Esophagus squamous epithelium (tissue), 5 donors: ENCODE measurements at places on chromosomes 6 and 20.

DNA sequence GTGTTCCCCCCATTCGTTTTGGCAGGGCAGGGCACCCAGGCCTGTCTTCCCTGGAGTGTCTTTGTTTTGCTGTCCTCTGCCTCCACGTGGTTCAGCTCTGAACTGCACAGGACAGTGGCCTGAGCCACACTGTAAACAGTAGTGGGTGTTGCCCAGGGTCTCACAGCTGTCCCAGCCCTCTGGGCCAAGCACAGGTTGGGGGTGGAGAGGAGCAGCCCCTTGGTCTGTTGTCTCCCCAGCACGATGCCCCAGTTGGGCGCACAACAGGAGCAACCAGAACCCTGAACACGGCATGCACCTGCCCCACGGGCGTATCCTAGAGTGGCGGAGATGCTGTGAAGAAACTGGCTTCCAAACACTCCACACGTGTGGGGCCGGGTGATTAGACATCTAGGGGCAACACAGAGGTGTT, 14.4 kb downstream of the CCDC167 start:
- no peak overlapping the region for H3K4me3 ChIP-seq
- H3K4me1 ChIP-seq, result peaks cover 15% of the 10 kb centered on the region
- H3K27me3 ChIP-seq, result no peaks in the 10 kb centered on the region
- H3K36me3 ChIP-seq, result peaks cover 51% of the 10 kb centered on the region

DNA sequence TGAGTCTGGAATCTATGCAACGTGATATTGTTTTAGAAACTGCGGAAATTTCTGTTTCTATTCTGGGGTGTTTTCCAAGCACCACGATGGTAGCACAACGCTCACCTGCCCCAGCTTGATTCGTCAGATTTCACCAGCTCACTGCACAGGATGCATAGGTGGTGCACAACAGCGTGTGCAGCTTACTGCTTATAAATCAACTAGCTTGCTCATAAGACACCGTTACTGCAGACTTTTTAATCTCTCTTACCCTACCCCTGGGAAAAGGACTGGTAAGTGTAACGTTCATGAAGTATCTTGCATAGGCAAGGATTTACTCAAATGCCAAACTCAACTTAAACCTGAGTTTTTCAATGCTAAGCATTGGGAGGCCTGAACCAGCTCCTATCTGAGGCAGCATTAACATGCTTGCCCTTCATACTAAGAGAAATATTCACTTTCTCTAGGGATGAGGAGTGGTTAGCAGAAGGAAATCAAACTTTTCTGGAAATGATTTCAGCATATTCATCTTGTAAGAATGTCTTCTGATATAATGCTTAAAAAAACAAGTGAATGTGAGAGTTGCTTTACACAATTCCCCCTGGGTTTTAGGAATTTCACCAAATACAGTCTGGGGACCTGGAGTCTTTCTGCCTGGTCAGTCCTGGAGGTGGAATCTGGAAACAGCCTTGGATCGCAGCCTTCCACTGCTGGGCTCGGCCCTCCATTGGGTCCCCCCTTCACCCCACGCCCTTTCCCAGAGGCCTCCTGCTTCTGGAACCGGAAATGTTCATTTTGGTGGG, 100.6 kb downstream of the DACT2 start:
- H3K27me3 ChIP-seq, result no peaks in the 10 kb centered on the region
- no peak for DNase-seq
- H3K27ac ChIP-seq, result no peak overlapping the region
- no peaks in the 10 kb centered on the region for H3K4me1 ChIP-seq
- H3K36me3 ChIP-seq, result no peaks in the 10 kb centered on the region
- H3K4me3 ChIP-seq, result peak overlapping the region; percentile 33

DNA sequence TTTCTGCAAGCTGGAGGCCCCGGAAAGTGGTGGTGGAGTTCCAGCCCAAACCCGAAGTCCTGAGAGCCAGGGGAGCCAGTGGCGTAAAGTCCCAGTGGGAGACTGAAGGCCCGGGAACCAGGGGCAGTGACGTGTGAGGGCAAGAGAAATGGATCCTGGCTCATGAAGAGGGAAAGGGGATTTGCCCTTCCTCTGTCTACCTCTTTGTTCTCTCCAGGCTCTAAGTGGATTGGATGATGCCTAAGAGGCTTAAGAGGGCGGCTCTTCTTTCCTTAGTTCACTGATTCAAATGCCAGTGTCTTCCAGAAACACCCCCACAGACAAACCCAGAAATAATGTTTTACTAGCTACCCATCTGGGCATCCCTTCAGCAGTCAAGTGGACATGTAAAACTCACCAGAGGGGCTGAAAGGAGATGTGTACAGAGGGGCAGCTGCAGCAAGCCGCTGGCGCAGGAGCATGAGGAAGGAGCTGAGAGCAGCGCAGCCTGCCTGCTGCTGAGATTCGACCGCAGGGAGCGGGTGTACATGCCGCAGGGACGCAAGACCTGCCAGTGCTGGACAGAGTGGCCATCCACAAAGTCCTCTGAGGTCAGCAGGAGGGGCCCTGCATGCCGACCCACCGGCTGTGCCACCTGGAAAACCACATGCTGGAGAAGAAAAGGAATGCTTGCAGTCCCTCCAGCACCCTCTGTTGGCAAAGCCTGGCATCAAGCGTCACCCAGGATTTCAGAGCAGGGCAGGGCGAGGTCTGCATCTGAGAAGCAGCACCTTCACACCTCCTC, 29.5 kb downstream of the CDYL start:
- H3K4me3 ChIP-seq, result no peak overlapping the region
- no peaks in the 10 kb centered on the region for H3K27me3 ChIP-seq
- DNase-seq, result no peak
- H3K4me1 ChIP-seq, result peaks cover 13% of the 10 kb centered on the region

DNA sequence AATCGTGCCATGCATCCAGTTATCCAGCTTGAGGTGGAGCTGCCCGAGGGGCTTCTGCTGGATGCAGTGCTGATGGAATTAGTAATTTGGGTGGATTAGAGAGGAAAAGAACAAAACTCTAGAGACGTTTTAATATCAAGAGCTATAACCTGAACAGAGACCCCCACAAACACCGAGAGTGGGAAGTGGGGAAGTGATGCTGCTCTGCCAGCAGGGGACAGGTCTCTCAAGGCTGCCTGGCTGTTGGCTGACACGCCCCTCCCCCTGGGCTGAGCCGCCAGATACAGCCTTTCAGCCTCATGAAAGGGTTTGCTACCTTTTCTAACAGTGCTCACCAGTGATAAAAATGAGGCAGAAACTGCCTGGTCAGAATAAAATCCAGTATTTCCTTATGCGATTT, 9.6 kb downstream of the LEMD2 start:
- H3K27me3 ChIP-seq, result no peaks in the 10 kb centered on the region
- H3K27ac ChIP-seq, result no peak overlapping the region
- DNase-seq, result no peak
- H3K36me3 ChIP-seq, result peaks cover 100% of the 10 kb centered on the region
- H3K4me3 ChIP-seq, result no peak overlapping the region

DNA sequence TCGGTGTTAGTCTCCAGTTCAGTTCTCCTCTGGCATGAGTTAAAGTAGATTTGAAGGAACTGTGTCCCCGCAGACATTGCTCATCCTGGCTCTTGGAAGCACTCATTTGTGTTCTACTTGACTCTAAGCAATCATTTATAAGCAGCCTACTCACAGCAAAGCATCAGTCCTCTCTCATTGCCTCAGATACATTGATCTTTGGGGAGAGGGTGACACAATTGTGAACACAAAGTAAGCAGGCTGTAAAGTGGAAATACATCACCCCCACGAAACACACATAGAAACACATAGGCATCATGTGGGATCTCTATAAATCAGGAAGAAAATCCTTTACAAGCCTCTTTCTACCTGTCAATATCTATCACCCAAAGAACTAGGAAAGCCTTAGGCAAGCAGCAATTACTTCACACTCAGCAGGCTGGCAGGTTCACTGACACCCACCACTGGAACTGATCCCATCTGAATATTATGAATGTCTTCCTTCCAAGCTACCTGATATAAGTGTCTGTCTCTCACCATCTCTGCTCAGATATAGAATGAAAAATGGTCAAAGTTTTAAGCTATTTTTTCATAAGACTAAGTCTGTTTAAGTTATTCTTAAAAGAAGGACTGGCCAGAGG, 675.8 kb downstream of the HACE1 start:
- DNase-seq, result no peak
- H3K27me3 ChIP-seq, result no peaks in the 10 kb centered on the region
- H3K4me1 ChIP-seq, result no peaks in the 10 kb centered on the region
- H3K4me3 ChIP-seq, result no peak overlapping the region
- no peaks in the 10 kb centered on the region for H3K36me3 ChIP-seq
- H3K27ac ChIP-seq, result no peak overlapping the region

- H3K36me3 ChIP-seq, result no peaks in the 10 kb centered on the region
- no peak overlapping the region for H3K27ac ChIP-seq
- H3K4me1 ChIP-seq, result no peaks in the 10 kb centered on the region
- no peaks in the 10 kb centered on the region for H3K27me3 ChIP-seq
Measured at GRCh38 chr20:26169506-26169905, 472.9 kb upstream of the ZNF337 start.

DNA sequence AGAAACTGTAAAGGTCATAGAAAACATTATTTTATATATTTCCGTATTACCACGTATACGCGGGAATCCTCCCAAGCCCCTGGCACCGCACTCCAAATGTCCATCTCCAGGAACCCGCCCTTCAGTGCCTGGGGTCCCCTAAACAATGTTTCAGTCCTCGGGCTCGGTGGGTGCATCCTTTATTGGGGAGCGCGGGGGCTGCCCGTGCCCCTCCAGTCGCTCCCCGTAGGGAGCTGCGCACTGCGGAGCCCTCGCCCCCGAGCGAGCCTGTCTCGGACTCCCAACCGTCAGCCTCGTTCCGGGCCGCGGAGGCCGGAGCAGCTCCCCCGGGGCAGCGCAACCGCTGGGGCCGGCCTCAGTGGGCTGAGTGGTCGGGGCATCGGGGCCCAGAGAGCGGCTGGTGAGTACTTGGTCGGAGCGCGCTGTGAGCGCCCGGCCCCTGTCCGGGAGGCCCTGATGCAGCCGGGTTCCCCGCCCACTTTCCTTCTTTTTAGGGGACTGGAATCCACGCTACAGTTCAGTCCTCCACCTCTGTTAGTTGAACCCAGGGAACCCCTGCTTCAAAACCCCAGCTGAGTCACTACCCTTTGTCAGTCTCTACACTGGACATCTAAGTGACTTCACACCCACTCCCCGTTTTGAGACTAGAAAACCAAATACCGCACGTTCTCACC, at the start of gene DNAH8:
Gene DNAH8, plus strand, starts transcription at position 296 of the 674 bp plus-strand sequence. CDS start 7,499 bp downstream, outside the sequence.
- no peak within 1 kb of the TSS for H3K27ac ChIP-seq
- H3K27me3 ChIP-seq, result peaks cover 66% of the 10 kb centered on the region
- peak within 1 kb of the TSS; percentile 40 for H3K4me3 ChIP-seq
- no peaks in the 10 kb centered on the region for H3K4me1 ChIP-seq
- no peak for DNase-seq
- no peaks in the 10 kb centered on the region for H3K36me3 ChIP-seq

- no peak overlapping the region for H3K4me3 ChIP-seq
- no peak for DNase-seq
- H3K4me1 ChIP-seq, result peaks cover 11% of the 10 kb centered on the region
- no peaks in the 10 kb centered on the region for H3K27me3 ChIP-seq
Measured at GRCh38 chr20:58044931-58045555, 183.4 kb downstream of the ANKRD60 start.

DNA sequence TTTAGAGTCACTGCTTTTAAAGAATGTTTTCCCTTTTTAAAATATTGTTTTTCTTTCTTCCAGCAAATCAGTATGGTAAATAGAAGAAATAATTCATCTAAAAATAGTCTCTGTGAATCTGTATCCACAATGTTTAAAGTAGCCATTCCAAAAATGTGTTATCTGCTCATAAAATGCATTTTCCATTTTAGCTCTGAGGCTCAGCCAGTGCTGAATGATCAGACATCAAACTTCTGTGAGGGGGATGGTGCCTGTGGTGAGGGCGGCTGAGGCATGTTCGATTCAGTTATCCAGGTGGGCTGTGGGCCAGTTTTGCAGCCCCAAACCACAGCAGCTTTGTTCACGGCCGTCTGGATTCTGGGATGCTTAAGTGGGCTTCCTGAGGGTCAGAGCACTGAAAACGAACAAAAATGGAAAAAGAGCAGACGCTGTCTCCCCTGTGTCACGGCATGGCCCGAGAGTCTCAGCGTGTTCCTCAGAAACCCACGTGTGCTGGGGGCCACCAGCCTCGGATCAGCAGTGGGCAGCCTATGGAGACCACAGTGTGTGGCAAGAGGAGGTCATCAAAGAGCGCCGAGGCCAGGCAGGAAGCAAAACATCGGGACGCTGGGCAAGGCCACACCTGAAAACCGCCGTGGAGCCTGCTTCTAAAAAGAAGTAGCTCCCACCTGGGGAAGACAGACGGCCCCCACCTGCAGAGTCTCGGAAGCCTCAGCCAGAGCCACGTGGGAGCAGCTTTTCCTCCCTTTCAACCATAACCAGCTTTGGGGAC, 134.9 kb upstream of the THBS2 start:
- DNase-seq, result no peak
- no peak overlapping the region for H3K27ac ChIP-seq
- no peaks in the 10 kb centered on the region for H3K36me3 ChIP-seq
- H3K4me3 ChIP-seq, result no peak overlapping the region
- H3K4me1 ChIP-seq, result no peaks in the 10 kb centered on the region

DNA sequence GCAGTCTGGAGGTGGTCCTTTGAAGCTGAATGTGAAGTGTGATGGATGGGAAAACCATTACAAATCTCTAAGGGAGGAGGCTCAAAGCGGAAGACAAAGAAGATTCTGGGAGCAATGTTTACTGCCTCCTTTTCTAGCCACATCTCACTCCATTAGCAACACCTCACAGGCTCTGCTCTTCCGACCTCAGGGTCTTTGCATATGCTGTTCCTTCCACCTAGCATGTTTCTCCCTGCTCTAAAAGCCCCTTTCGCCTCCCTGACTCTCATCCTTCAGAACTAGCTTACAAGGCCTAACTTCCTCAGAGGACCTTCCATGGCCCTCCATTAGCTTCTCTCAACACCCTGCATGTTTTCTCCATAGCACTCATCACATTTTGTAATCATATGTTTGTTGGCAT, 4.6 kb upstream of the TCP11 start:
- DNase-seq, result no peak
- no peak overlapping the region for H3K4me3 ChIP-seq
- no peaks in the 10 kb centered on the region for H3K36me3 ChIP-seq
- no peaks in the 10 kb centered on the region for H3K4me1 ChIP-seq
- no peak overlapping the region for H3K27ac ChIP-seq

GRCh38 chr6:116369540-116369939, 1.2 kb upstream of the DSE start:
- no peaks in the 10 kb centered on the region for H3K36me3 ChIP-seq

DNA sequence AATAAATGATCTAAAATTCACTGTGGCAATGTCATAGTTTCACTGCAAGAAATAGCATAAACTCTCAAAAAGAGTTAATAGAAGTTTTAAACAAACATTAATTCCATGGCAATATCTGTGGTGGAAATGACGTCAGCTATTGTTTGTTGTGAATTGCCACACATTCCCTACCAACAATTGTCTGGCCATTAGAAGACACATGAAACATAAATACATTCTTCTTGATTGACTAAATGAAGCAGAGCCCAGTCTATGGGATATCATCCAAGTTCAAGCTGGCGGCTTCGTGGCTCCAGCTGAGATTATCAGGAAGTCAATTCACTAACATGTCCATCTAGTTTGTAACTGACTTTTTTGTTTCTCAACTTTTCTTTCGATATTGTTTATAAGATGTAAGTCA, 369.0 kb downstream of the ARHGAP18 start:
- H3K4me3 ChIP-seq, result no peak overlapping the region
- no peaks in the 10 kb centered on the region for H3K4me1 ChIP-seq
- DNase-seq, result no peak
- H3K27ac ChIP-seq, result no peak overlapping the region
- no peaks in the 10 kb centered on the region for H3K36me3 ChIP-seq

- DNase-seq, result no peak
- no peaks in the 10 kb centered on the region for H3K27me3 ChIP-seq
- H3K27ac ChIP-seq, result no peak overlapping the region
- no peak overlapping the region for H3K4me3 ChIP-seq
Measured at GRCh38 chr20:46221256-46221833, 87.0 kb downstream of the CDH22 start.

- no peaks in the 10 kb centered on the region for H3K4me1 ChIP-seq
- no peak for DNase-seq
- no peak overlapping the region for H3K27ac ChIP-seq
- no peaks in the 10 kb centered on the region for H3K36me3 ChIP-seq
Measured at GRCh38 chr6:139608466-139609261, 234.2 kb upstream of the CITED2 start.
